Activated CD4-positive, alpha-beta memory T cell treated with anti-CD3 and anti-CD28 coated beads, Interleukin-2, amount 10 ng/mL, durations not matched to agents 7 days and 5 days (primary cell): ENCODE measurements at places on chromosomes 12 and 14.
A peak's percentile ranks its signal among the peaks of the same experiment; 100 is the strongest.

DNA sequence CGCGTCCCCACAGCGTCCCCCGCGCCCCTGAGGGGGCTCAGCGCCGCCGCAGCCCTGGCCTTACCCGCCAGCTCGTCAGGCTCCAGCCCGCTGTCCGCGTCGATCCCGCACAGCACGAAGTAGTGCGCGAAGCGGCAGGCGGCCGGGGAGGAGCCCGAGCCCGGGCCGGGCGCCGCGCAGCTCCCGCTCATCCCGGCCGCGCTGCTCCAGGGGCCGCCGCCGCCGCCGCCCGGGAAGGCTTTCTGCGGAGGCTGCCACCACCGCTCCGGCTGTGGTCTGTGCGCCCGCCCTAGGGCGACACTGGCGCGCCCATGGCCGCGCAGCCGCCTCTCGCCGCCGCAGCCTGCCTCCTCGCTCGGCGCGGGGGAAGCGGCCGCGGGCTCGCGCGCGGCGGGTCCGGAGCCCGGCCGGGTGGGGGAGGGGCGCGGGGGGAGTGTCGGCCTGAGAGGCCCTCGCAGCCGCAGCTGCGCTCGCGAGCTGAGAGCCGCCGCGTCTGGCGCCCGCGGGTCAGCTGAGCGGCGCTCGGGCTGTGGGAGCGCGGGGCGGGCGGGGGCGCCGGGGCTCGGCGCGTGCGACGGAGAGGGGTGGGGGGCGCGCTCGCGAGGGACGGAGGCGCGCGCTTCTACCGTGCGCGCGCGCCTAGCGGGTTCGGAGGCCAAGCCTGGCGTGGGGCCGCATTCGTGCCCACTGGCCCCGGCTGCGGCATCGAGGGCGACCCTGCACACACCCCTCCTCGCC, at the start of gene DENND5B:
DENND5B (minus strand) TSS at position 495 of the 738 bp plus-strand sequence; CDS start at position 191, 304 bp downstream.
- peak; percentile 19 for DNase-seq

DNA sequence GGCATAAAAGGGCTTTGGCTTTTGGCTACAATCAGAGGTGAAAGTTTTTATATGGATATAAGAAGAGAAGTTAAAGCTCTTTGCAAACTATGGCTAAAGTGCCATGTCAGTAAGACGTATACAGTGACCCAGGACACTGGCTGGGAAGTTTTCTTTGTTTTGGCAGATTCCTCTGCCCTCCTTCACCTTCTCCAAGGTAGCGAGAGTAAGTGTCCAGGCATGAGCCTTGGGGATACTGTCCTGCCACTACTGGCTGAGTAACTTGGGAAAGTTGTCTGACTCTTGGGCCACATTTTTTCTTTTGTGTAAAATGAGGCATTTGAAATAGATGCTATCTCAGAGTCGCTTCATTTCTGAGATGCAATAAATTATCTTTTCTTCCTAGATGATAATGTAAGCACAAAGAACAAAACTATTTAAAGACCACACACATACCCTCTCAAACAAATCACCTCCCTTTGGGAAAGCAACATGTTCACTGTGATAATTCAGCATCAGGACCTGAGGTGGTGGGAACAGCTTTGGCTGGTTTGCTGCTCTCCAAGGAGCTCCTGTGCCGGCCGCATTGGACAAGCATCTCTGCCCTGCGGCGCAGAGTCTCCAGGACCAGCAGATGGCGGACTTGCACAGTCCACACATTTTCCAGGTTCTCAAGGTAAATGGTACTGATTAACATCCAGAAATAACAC, 106.3 kb downstream of the PTCSC3 start:
- DNase-seq, result peak; percentile 48

- no peak for DNase-seq
Measured at GRCh38 chr12:5262885-5263284, 169.0 kb upstream of the NTF3 start.

GRCh38 chr12:24879644-24880043, 69.3 kb downstream of the BCAT1 start:
- no peak for DNase-seq

DNA sequence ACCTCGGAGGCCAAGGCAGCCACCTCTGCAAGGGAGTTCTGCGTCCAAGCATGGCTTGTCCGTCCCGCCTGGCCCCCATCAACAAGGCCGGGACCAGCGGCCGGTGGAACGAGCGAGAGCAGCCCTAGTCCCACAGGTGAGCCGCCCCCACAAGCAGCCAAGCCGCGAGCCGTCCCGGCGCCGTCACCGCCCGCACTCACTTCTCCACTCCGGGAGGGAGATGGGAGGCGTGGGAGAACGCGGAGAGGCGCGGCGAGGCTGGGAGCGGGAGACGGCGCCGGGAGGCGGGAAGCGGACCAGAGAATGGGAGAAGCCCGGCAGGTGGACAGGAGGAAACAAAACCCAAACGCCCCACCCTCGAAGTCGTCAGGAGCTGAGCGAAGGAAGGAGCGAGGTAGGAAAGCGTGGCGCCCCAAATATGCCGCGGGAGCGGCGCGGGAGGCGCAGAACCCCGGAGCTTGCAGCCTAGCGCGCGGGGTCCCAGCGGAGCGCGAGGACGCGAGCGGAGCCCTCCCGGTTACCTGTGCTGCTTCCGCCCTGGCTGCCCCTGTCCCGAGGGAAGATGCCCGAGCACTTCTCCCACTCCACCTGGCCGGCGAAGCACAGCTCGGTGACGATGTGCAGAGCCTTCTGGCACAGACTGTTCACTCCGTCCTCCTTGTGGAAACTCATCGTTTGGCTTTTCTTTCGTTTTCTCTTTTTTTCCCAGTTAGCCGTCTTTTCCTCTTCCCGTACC, 600 bp downstream of the SYT10 start:
- DNase-seq, result no peak
